ENCODE measurements at places on chromosomes 5 and 9. TPM values are rescaled to one million over a fixed set of nuclear protein-coding genes. Genes with fewer than 3 reads are reported as not detected.

GRCh38 chr5:101364469-101364868 is 461.4 kb upstream of the ST8SIA4 start:
- DNase-seq: no peak

The FEM1C gene
- 28.7 TPM for total RNA-seq

DNA sequence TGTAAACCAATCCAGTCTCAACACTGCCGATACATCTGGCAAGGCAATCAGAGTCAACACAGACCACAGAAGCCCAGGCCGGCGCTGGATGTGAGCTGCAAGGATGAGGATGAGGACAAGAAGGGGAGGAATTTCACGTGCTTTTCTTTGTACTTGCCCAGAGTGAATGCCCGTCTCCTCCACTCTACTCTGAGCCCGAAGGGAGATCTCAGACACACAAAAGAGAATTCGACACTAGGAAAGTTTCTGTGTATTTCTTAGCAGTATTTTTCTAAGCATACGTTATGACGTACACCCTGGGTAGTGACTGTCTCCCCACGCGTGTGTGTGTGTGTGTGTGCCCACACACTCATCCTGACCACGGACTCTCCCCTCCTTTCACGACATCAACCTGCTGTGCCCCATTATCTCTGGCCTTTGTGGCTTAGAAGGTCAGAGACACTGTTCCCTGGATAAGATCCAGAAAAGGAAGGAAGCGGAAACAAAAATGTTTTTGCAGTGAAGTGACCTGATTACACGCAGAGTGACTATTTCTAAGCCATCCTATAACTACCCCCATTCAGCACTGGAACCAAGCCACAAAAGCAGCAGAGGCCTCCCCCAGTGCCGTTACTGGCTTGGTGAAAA is 227.3 kb upstream of the DAPK1 start:
- peak; percentile 63 for DNase-seq

- no peak for DNase-seq
Observed at GRCh38 chr5:168372356-168372946, 81.0 kb downstream of the WWC1 start.

DNA sequence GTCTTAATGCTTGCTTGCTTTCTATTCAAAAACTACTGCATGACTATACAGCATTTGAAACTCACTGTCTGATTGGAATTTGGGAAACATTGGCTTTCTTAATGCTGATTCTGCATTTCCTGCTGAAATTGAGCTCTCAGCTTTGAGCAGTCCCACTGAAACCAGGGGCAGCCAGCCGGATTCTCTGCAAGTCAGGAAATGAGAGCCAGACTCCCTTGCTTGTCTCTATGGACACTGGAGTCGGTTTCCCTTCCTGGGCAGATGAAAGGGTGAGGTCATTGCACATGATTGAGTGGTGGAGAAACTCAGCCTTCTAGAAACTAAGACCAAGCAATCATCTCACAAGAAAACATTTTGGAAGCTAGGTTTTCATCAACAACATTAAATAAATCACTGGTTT is 119.7 kb upstream of the SPATA31C2 start:
- no peak for DNase-seq

GRCh38 chr5:111551569-111552275 is 39.4 kb upstream of the STARD4 start:
- peak; percentile 41 for DNase-seq

GRCh38 chr5:81003811-81004386 is 43.7 kb downstream of the RASGRF2 start:
- DNase-seq: no peak

The ARID3C gene
- total RNA-seq: 5.3 TPM
